Esophagus muscularis mucosa (tissue), 4 donors: ENCODE measurements at places on chromosomes 1 and 21. TPM values are rescaled to one million over a fixed set of nuclear protein-coding genes. Genes with fewer than 3 reads are reported as not detected.

- H3K27ac ChIP-seq: no peak overlapping the region
- H3K4me1 ChIP-seq: no peaks in the 10 kb centered on the region
- DNase-seq: no peak
- no peaks in the 10 kb centered on the region for H3K27me3 ChIP-seq
- H3K4me3 ChIP-seq: no peak overlapping the region
Observed at GRCh38 chr21:34635307-34635706, 20.4 kb upstream of the RCAN1 start.

GRCh38 chr1:27887215-27888021 lies 15.1 kb downstream of the THEMIS2 start:
- no peak overlapping the region for H3K27ac ChIP-seq
- no peaks in the 10 kb centered on the region for H3K27me3 ChIP-seq
- H3K36me3 ChIP-seq: peaks cover 56% of the 10 kb centered on the region

DNA sequence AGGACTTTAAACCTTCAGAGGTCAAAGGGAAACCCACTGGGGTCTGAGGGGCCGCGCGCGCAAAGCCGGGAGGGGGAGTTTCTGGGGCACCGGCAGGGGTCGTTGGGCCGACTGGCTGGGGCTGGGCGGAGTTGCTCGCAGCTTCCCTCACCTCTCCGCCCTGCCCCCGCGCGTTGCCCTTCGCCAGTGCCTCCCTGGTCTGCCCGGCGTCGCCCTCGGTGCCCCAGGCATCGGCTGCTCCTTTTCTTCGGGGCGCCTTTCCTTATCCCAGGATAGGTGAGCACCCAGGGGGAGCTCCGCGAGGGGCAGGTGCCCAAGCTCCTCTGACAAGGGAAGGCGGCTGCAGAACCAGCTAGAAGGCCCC lies 390 bp upstream of the NGF start:
- H3K36me3 ChIP-seq: no peaks in the 10 kb centered on the region
- H3K27ac ChIP-seq: peak overlapping the region; percentile 72
- no peak for DNase-seq

DNA sequence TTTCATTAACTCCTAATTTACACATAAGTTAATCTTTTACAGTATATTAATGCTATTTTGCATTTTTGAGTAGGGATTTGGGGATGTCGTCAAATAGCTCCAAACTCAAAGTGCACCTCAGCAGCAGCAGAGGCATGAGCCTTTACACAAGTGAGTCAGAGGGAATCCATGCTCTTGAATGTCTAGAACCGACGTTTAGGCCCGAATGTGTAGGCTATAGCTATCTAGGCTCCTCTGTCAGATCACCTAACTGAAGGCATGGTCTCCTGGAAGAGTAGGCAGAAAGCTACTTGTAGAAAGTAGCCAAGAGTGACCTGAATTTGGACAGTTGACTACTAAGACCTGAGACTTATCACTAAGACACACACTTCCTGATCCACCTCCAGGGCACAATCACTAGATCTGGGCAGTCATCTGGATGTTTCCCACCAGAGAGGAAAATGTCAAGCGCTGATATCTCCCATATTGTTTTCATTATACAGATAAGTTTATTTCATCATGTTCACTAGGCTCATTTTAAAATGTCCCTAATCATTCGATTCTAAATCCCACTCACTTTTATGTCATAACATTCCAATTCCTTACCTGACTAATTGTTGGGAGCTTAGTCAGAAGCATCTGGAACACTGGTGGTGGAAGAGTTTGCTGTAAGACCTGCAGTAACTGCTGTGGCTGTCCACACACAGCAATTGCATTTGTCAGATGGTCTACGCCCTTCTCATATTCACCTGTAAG lies 15.3 kb downstream of the TOMM20 start:
- peaks cover 56% of the 10 kb centered on the region for H3K36me3 ChIP-seq
- H3K27ac ChIP-seq: no peak overlapping the region
- H3K27me3 ChIP-seq: no peaks in the 10 kb centered on the region
- peaks cover 7% of the 10 kb centered on the region for H3K4me1 ChIP-seq
- no peak for DNase-seq

DNA sequence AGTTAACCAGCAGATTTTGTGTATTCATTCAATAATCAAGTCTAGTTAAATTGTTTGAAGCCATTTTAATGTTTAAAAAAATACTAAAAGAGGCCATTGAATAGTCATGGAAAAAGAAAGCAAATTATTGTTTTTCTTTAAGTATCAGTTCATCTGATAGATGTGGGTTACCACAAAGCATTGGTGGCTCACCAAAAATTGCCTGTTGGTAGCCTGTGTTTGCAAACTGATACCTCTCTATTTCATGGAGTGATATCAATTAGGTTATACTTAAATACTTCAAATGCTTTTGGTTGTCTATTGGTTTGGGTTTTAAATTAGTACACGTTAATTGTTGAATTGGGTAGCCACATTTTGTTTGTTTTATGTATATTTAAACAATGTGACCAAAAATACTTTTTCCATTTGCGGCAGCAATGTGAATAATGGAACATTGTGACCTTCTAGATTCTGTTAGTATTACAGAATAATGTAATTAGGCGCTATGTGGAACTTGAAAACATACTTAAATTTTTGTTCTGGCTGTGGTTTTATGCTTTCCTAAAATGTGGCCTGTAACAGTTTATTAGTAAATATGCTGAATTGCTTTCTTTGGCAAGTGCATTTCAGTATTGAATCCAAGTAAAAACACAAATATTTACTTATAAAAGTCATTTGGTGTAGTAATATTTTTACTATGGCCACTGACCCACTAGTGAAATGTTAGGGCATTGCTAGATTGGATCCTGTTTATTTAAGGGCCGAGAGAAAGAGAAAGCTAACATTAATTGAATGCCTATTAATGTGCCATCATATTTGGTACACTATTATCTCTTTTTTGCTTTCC lies 37.1 kb upstream of the NBL1 start:
- no peak overlapping the region for H3K4me3 ChIP-seq
- H3K4me1 ChIP-seq: peaks cover 88% of the 10 kb centered on the region
- peak overlapping the region; percentile 45 for H3K27ac ChIP-seq
- DNase-seq: no peak
- H3K36me3 ChIP-seq: no peaks in the 10 kb centered on the region
- H3K27me3 ChIP-seq: no peaks in the 10 kb centered on the region

GRCh38 chr1:233791721-233792120 lies 112.8 kb upstream of the SLC35F3 start:
- H3K4me1 ChIP-seq: no peaks in the 10 kb centered on the region
- no peak for DNase-seq
- no peak overlapping the region for H3K4me3 ChIP-seq
- no peak overlapping the region for H3K27ac ChIP-seq

GRCh38 chr1:98355656-98356383 lies 305.7 kb upstream of the SNX7 start:
- H3K4me3 ChIP-seq: no peak overlapping the region
- H3K27ac ChIP-seq: no peak overlapping the region

DNA sequence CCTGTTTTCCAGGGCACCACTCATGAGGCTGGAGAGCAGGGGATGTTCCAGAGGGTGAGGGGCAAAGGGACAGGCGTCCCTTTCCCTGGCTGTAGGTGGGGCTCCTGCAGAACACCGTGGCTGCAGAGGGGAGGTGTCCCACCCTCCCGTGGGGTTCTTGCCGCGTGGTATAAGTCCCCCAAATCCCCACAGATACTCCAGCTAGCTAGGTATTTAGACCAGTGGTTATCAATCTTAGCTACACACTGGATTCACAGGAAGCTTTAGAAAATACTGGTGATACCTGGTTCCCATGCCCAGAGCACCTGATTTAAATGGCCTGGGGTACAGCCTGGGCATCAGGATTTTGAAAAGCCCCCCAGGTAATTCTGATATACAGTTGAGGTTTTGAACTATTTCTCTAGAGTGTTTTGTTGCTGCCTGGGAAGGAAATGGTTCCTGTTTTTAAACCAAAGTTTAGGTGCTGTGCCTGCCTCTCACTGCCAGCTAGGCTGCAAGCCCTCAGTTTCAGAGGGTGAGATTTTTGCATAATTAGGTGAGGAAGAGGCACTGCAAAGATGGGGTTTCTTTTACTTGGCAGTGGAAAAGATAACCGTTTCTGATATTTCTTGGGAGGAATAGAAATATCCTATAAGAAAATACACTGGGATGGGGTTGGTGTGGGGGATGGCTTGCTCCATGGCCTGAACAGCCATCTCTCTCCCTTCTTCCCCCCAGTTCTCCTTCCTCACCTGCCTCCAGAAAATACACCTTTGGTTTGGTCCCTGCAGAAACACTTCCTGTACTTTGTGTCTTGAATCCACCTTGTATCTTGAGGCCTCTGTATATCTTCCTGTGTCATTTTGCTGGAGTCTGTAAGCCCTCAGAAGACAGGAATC lies 51.7 kb downstream of the RASSF5 start:
- DNase-seq: no peak
- no peaks in the 10 kb centered on the region for H3K27me3 ChIP-seq
- H3K27ac ChIP-seq: peak overlapping the region; percentile 77
- H3K4me1 ChIP-seq: peaks cover 47% of the 10 kb centered on the region
- H3K4me3 ChIP-seq: peak overlapping the region; percentile 54

- no peak for DNase-seq
- no peaks in the 10 kb centered on the region for H3K36me3 ChIP-seq
- no peaks in the 10 kb centered on the region for H3K27me3 ChIP-seq
- no peak overlapping the region for H3K4me3 ChIP-seq
Observed at GRCh38 chr1:31381394-31382294, 8.8 kb upstream of the FABP3 start.

- H3K4me3 ChIP-seq: no peak overlapping the region
- no peaks in the 10 kb centered on the region for H3K27me3 ChIP-seq
- H3K27ac ChIP-seq: no peak overlapping the region
- DNase-seq: no peak
- H3K4me1 ChIP-seq: peaks cover under 1% of the 10 kb centered on the region
Observed at GRCh38 chr1:175394739-175395138, 202.2 kb upstream of the KIAA0040 start.

DNA sequence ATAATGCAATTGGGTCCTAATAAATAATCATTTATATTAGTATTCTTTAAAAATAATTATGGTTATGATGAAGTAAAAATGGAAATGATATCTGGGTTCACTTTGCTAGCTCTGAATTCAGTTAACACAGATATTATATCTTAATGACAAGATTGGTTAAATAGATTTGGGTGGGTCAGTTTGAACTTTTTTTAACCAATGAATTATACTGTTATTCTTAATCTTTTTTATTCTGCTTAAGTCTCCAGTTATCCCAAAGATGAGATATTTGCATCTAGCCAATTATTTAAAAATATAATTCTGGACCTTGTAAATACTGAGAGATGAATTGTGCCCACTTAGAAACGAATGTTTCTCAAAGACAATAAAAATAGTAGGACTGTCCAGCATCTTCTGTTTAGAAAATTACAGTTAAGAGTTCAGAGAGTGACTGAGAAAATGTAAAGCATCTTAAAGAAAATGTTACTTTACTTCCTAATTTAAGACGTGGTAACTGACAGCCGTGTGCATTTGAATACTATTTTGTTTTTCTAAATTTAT lies 345.2 kb downstream of the USP25 start:
- peaks cover 23% of the 10 kb centered on the region for H3K4me1 ChIP-seq
- H3K27me3 ChIP-seq: no peaks in the 10 kb centered on the region
- no peak for DNase-seq
- H3K27ac ChIP-seq: no peak overlapping the region
- no peak overlapping the region for H3K4me3 ChIP-seq
- no peaks in the 10 kb centered on the region for H3K36me3 ChIP-seq

DNA sequence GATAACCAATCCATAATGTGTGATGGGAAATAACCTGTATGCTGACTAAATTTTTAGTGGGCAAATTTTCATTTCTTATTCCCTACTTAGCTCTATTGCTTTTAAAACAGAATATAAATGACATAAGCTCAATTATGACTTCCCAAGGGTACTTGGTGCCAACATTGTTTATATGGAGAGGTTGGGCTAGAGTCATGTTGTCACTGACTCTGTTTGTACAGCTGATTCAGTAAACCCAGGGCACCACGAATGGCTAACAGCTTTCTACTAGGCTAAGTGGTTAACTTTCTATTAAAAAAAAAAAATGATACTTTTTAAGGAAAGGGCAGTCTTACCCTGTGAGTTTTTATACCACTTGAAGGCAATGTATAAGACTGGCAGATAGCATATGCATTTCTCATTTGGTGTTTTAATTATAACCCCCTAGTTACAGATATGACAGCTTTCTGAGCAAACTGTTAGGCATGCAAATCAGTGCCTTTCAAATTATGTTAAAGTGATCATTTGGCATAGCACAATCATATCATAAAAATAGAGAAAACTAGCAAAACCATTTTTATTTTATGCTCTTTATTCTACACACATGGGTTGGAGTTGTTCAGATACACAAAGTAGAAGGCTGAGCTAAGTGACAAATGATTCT lies 147.1 kb downstream of the DNM3 start:
- peaks cover 5% of the 10 kb centered on the region for H3K4me1 ChIP-seq
- H3K27me3 ChIP-seq: no peaks in the 10 kb centered on the region
- DNase-seq: no peak
- H3K4me3 ChIP-seq: no peak overlapping the region
- H3K27ac ChIP-seq: no peak overlapping the region

GRCh38 chr1:21939650-21940374 lies 2.7 kb upstream of the HSPG2 start:
- peak overlapping the region; percentile 98 for H3K27ac ChIP-seq
- DNase-seq: peak; percentile 96
- peaks cover 87% of the 10 kb centered on the region for H3K4me1 ChIP-seq
- H3K36me3 ChIP-seq: no peaks in the 10 kb centered on the region
- no peak overlapping the region for H3K4me3 ChIP-seq

GRCh38 chr1:225431081-225431863 lies 3.4 kb upstream of the LBR start:
- no peaks in the 10 kb centered on the region for H3K27me3 ChIP-seq
- no peaks in the 10 kb centered on the region for H3K36me3 ChIP-seq
- peaks cover 10% of the 10 kb centered on the region for H3K4me1 ChIP-seq
- no peak for DNase-seq

DNA sequence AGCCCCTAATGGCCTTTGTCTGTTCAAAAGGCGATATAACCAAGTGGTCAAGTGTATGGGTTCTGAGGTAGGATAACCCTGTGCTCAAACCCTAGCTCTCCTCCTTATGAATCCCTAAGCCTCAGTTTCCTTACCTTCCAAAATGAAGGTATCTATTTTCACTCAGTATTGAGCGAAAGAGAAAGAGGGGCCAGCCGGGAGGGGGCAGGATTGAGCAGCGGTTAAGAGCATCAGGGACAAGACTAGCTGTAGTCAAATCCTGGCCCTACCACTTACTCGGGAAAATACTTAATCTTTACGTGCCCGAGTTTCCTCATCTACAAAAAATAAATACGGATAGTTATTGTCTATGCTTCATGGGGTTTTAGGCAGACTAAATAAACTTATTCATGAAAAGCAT lies 25.7 kb downstream of the LY9 start:
- H3K36me3 ChIP-seq: no peaks in the 10 kb centered on the region
- H3K4me3 ChIP-seq: no peak overlapping the region
- H3K27ac ChIP-seq: no peak overlapping the region
- peak; percentile 24 for DNase-seq
- no peaks in the 10 kb centered on the region for H3K4me1 ChIP-seq

- no peaks in the 10 kb centered on the region for H3K4me1 ChIP-seq
- no peak overlapping the region for H3K4me3 ChIP-seq
- no peak overlapping the region for H3K27ac ChIP-seq
Observed at GRCh38 chr1:64766429-64766828, 21.6 kb downstream of the RAVER2 start.

GRCh38 chr1:169964206-169964605 lies 70.5 kb upstream of the SCYL3 start:
- no peaks in the 10 kb centered on the region for H3K4me1 ChIP-seq
- no peaks in the 10 kb centered on the region for H3K36me3 ChIP-seq
- no peak overlapping the region for H3K4me3 ChIP-seq
- DNase-seq: no peak
- no peaks in the 10 kb centered on the region for H3K27me3 ChIP-seq

The IARS2 gene
- 72.7 TPM for total RNA-seq

The CHD5 gene
- total RNA-seq: 16.9 TPM

The OR2L8 gene
- not detected for total RNA-seq

The FCRL5 gene
- total RNA-seq: not detected
